ENCODE measurements at places on chromosomes 3 and 15.
A peak's percentile ranks its signal among the peaks of the same experiment; 100 is the strongest.

GRCh38 chr15:69843276-69843899 is 254.3 kb downstream of the TLE3 start:
- no peak for DNase-seq

DNA sequence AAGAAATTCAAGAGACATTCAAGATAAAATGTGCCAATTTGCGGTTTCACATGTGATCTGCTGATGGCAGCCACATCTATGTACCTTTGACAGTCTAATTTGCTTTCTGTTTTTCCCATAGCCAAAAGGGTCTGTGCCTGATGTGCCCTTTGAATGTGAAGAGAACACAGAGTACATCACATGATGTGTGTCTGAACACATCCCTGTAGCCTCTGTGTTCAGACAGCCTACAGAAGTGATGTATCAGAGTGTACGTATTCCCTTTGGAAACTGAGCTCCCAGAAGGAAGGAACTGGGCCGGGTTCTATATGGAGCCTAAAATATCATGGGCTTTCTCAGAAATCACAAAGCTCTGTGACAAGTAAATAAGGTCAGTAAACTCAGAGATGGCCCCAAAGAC is 52.4 kb downstream of the BOC start:
- no peak for DNase-seq

GRCh38 chr3:98972720-98973119 is 71.2 kb upstream of the DCBLD2 start:
- DNase-seq = no peak

GRCh38 chr3:126267169-126267975 is 87.0 kb upstream of the ALDH1L1 start:
- DNase-seq = peak; percentile 47

DNA sequence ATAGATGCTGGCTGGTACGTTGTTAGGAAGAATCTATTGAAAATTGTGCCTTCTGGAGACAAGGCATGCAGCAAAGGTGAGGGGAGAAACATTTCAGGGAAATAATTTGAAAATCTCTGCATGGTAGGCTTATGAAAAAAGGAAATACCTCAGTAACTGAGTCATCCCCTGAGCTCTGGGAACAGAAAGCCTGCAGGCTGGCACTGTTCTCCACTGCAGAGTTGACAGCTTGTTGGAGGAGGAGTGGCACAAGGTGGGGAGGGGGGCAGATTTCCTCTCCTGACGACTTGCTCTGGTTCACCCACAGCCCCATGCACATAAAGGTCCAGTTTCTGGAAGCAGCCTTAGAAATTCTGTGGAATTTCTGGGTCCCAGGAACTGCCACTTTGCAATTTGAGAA is 179.4 kb downstream of the ABHD5 start:
- DNase-seq = peak; percentile 27

- peak; percentile 15 for DNase-seq
These were observed 1037.0 kb upstream of the CFAP20DC start for GRCh38 chr3:60086811-60087210.

DNA sequence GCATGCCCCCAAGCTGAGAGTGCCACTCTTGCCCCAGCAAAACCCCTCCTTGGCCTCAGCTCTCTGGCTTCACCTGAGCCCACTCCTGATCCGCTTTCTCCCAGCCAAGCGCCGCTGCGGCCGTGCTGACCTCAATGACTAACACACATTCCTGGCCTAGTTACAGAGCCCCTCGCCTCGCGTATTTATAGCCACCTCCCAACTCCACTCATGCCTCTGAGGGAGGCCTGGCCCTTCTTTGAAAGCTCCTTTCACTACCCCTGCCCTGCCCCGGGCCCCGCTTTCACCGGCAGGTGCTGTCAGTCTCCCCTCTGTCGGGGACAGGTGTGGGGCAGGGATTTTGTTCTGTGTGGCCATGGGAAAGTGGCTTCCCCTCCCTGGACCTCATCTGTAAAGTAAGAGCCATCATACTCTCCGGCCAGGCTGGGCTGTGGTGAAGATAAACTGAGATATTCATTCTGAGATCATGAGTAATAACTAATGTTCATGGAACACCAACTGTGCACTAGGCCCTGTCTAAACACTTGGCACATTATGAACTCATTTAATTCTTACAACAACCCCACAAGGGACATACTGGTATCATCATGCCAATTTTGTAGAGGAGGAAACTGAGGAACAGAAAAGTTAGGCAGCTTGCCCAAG is 13.2 kb upstream of the ATP2B2 start:
- no peak for DNase-seq

DNA sequence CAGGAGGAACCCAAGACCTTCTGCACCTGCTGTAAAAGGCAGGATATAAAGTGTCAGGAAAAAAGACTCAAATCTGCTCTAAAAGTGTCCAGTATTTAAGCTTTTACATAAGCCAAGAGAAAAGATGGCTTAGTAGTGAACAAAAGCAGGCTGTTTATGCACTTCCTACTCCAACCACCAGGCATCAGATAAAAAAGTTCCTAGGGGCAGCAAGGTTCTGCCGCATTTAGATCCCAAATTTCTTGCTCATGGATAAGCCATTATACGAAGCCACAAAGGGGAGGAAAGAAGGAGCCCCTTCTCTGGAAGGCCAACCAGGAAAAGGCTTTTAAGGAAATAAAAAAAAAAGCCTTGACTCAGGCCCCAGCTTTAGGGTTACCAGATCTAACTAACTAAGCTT is 10.6 kb upstream of the SLC9C1 start:
- DNase-seq = no peak

DNA sequence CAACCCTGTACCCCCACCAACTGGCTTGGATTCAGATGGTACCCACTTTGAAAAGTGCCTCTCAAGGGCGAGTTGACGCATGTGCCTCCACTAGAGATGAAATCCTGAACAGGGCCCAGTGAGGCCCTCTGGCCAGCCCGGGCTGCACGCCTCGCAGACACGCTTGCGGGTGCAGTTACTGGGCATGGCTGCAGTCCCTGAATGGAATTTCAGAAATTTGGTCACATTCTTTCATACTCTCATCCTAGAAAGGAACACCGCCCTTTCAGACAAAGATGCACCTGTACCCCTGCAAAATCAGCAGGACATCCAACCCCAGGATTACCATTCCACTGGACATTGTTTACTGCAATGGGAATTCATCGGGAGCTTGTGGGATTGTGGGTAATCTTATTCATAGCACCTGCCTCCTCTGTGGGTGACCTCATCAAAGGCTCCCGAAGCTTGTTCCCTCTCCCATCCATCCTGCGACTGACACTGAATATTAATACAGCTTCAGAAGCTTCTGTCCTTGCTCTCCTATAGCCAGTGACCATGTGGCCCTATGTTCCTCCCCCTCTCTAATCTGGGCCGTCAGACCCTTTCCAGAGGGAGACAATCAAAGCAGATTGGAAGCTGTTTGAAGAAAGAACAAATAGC is 42.5 kb upstream of the TPM1 start:
- no peak for DNase-seq

DNA sequence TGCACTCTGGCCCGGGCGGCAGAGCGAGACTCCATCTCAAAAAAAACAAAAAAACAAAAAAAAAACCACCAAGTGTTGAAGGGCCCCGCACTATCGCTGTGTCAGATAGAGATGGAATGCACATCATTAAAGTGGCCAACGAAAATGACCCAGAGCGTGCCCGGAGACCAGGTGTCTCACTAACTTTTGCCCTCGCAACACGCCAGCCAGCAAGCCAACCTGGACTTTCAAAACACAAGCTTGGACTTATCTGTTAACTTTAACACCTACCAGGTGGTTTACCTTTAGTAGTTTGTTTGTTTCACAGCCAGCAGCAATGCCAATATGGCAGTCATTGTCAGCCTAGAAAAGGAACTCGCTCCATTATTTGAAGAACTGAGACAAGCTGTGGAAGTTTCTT is 28.6 kb downstream of the FAM174B start:
- DNase-seq = no peak

DNA sequence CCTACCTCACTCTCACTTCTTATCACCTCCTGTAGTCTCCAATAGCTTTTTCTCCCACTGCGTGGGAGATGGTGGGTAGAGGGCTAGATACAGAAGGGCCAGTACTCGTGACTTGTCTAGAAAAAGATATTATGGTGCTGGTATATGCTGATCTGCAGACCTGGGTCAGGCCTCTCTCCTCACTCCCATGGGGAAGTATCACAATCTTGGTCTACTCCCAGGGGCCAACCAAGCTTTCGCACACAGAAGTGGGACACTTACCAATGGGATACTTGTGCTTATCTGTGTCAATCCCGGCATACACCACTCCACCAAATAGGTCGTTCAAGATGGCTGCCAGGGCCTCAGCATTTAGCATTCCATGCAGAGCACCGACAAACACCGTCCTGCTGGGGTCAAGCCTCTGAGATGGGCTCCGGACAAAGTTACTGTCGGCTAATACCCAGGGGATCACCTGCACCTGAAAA is 9.0 kb upstream of the RPS17 start:
- DNase-seq = no peak

DNA sequence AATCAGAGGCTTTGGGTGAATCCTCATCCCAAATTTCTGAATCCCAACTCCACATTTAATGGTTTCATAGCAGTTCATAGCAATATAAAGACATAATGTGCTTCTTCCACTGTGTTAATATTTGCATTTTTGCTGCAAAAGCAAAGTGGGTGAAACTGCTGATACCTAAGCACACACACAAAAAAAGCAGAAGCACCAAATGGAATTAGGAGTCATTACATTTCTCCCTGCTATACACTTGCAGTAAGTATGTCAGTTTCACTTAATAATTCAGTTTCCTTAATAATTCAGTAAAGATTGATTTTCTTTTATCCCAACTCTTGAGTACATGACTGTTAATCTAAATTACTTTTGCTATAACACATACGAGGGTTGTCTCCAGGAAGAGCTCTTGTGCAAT is 48.9 kb upstream of the ALCAM start:
- DNase-seq = no peak

DNA sequence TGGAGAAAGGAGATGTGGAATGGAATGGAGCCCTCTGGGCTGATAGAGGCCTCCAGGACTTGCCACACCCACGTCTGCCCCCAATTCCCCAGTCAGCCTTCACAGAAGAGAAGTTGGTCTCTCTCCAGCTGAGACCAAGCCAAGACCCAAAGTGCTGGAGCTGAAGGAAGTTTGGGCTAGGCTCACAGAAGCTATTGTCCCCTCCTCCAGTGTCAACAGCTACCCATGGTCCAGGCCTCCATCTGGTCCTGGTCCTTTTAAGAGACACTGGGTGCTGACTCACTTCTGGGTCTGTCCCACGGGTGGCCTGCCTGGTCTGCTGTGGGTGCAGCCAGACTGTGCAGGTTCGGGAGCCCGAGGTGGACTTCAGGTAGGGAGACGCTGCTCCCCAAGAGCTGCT is 179.8 kb downstream of the APBA2 start:
- no peak for DNase-seq

DNA sequence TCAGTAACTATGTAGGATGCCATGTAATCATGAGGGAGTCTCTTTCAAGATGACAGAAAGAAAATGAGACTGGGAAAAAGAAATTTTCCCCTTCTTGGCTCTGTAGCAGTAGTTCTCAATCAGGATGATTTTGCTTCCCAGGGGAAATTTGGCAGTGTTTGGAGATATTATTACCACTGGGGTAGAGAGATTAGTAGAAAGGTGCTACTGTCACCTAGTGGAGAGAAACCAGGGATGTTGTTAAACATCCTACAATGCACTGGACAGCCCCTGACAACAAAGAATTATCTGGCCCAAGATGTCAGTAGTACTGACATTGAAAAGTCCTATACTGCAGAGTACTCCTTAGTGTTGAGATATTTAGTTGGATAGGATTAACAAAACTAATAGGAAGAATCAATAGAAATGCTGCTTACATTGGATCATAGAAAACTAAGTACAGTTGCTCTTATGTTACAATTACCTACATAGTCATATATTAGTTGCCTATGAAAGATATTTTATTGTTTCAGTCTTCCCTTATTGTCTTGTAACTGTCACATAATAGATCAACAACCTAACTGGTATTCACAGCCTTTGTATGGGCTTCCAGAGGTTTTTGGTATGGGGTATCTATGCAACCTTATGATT is 433.3 kb downstream of the RAP2B start:
- DNase-seq = no peak

GRCh38 chr15:29734917-29735572 is 87.2 kb downstream of the TJP1 start:
- DNase-seq = no peak

DNA sequence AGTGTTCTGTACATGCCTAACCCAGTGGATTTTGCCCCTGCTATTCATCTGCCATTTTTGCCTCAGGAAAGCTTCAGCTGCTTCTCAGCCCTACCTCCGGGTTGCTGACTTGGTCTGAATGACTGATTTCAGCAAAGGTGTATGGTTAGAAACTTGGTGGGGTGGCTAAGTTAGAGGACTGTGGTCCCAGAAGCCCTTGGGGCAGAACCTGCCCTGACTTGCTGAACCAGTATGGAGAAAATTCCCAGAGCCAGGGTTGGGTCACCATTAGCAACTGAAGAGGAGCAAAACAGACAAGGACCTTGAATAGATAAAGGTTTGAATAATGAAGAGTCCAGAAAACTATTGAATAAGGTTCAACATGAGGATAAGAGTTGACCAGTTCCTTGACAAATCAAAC is 6.1 kb upstream of the WWTR1 start:
- no peak for DNase-seq

GRCh38 chr3:133905376-133905775 is 9.7 kb upstream of the RAB6B start:
- DNase-seq = no peak

- DNase-seq = no peak
These were observed 50.9 kb upstream of the ZDHHC23 start for GRCh38 chr3:113896930-113897329.

DNA sequence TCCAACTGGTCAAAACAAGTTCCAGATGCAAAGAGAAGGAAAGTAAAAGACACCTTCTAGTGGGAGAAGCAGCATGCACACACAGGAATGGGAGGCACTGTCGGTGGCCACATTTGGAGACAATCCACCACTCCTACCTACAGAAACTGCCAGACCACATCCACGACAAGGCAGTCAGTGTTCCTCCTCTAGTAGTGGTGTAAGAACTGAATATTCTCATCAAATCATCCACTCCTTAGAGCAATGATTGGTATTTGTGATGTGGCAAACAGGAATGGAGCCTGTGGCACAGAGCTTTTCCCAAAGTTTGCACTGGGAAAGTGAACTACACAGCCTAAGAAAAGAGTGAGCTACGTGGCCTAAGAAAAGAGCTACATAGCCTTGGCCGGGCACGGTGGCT is 5.1 kb upstream of the SPINT1 start:
- no peak for DNase-seq

DNA sequence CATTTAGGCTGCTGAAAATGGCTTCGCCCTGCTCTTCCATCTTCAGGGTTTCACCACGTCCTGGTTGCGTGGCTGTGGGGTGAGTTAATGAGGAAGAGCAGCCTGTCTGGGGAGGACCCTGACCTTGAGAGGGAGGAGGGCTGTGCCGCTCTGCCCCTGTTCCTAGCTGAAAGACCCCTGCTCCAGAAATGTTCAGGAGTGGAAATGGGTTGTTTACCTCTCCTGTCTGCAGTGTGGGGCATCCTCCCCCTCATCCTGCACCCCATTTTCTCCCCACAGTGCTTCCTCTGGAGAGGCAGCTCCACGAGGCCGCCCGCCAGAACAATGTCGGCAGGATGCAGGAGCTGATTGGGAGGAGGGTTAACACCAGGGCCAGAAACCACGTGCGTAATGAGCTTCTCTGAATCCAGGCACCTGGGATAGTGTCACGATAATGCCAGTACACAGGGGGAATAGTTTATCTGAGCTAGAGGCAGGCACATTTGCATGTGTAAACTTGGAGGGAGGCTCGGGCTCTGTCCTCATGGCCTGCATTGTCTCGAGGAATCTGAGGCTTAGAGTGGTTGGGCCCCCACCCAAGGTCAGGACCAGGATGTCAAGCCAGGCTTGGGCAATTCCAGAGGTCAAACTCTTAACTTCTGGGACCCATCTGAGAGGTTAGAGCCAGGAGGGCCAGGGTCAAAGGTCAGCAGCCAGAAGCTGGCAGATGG is 4.0 kb downstream of the ANKDD1A start:
- no peak for DNase-seq
